ENCODE measurements at places on chromosomes 1 and 21.
A peak's percentile ranks its signal among the peaks of the same experiment; 100 is the strongest.

GRCh38 chr1:164510435-164510834 lies 48.5 kb upstream of the PBX1 start:
- DNase-seq, result no peak

DNA sequence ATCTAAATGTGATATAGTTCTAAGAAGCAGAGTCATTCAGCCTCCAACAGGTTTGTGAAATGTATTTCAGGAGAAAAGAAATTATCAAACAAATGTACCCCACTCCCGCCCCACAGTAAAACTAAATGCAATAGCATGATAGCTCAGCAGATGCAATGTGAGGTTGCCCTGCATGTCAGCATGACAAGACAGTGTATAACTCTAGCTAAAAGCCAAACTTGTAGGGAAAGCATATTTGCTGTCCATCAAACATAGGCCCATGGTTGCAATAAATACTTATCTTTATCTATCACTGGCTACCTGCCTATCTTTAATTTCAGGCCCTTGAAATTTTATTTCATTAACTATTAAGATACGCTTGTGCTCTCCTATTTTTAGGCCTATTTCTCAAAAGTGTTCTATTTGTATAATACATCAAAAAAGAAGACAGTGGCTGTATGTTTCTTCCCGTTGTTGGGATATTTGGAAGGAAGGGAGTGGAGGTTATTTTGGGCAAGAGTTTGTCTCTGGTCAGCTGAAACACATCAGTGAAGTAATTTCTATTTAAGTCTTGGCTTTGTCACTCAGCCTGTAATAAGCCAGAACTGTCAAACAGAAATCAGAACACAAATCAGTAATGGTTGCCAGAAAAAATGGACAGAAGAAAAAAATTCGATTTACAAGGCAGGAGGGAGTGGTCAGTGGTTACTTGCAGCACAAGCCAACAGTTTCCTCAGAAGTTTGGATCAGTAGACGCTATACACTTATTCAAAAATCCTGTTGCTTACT lies 307.4 kb upstream of the ADGRL2 start:
- no peak for DNase-seq

DNA sequence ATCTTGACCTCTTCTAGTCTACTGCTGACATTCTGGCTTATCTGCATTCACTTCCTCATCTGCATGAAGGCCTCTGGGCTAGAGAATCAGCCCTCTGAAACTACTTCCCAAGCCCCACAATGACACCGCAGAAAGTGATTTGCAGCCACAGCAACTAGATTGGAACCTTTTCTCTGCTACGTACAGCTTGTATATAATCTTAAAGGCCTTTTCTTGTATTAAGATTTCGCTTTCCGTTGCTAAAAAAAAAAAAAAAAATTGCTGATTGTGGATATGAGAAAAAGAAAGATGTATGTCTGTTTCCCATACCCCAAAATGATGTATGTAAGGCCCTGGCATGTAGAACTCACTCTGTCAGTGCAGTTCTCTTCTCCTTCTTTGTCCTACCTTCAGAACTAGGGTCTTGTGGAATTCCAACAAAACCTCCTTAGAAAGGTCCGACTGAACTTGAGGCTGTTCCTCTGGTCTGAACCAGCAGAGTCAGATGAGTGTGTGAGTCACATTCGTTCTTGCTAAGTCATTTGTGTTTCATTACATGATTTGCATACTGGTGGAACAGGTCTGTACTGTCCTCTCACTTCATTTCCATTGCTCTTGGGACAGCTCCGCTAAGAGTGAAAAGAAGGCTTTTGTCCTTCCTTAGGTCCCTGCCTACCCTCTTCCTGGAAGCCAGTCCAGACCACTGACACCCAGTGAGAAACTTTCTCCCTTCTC lies 62.7 kb downstream of the PLPP3 start:
- DNase-seq, result no peak

- DNase-seq, result no peak
These were observed 1.9 kb downstream of the WDR26 start for GRCh38 chr1:224432672-224433040.

GRCh38 chr21:46608672-46609111 lies 3.8 kb upstream of the S100B start:
- no peak for DNase-seq

GRCh38 chr1:91099746-91100621 lies 78.1 kb upstream of the ZNF644 start:
- no peak for DNase-seq

DNA sequence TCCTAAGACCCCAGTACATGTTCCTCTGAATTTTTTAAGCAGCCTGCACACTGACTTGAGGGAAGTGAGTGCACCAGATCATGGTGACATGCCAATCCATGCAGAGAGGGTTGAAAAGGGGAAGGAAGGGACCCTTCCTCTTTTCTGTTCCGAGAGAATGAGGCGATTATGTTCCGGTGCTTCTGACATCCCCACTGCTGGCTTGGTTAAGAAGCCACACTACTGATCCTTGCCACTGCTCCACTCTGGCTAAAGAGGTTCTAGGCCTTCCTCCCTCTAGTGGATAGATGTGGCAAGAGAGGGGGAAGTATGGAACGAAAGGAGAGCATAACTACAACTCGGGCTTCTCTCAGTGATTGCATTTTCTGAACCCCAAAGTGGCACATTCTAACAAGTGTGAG lies 1.8 kb upstream of the CYB5R1 start:
- peak; percentile 47 for DNase-seq

DNA sequence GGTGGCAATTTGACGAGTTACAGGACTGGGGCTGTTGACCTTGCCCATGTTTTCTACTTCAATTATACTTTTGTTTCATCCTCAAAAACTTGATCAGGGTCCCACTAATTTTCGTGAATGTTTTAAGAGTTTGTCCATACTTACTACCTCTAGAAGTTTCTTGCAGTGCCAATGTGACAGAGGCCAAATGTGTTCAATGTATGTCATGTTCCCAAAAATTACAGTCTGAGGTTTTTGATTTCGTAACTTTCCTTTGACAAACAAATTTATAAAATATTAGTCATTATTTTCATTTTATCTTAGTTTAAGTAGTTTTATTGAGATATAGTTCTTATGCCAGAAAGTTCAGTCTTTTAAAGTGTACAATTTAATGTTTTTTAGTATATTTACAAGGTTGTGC lies 15.3 kb downstream of the VPS13D start:
- DNase-seq, result no peak

GRCh38 chr1:80882553-80882952 lies 918.2 kb upstream of the ADGRL2 start:
- DNase-seq, result peak; percentile 59

- no peak for DNase-seq
These were observed 6.7 kb downstream of the C1QTNF12 start for GRCh38 chr1:1239614-1240347.

- DNase-seq, result no peak
These were observed 1.2 kb downstream of the TRABD2B start for GRCh38 chr1:47996060-47996405.

DNA sequence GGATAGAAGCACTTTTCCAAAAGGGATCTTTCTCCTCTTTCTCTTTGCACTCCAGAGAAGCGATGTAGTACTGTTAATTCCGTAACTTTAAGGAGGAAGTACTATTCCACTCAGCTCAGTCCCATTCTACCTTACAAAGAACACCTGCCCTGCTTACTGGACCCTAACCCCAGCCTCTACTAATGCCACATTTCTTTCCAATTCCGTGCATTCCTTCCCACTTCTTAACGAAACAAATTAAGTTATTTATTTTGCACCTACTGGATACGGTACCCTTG lies 511 bp downstream of the NDC1 start:
- DNase-seq, result no peak

GRCh38 chr1:55609630-55610029 lies 394.5 kb upstream of the USP24 start:
- DNase-seq, result no peak

- DNase-seq, result no peak
These were observed 13.4 kb upstream of the NRIP1 start for GRCh38 chr21:15078180-15078579.

GRCh38 chr1:193486671-193487229 lies 300.3 kb upstream of the B3GALT2 start:
- peak; percentile 70 for DNase-seq

DNA sequence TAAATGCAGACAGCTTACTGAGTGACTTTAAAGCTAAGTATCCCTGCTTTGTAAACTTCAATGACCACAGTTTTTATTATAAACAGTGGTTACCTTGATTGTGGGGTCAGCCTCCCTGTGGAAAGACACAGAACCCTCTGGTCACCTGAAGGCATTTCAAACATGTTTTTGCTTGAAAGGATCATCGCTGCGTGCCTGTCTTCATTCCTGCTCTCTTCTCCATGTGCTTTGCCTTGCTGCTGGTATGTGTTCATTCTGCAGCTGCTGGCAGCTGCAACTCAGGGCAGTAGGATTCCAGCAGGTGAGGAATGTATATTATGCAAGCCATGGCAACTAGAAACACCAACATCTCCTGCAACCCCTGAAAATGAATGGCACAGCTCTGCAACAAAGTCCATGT lies 81.0 kb upstream of the VAV3 start:
- peak; percentile 3 for DNase-seq

GRCh38 chr21:15279482-15279881 lies 214.7 kb upstream of the NRIP1 start:
- DNase-seq, result no peak

DNA sequence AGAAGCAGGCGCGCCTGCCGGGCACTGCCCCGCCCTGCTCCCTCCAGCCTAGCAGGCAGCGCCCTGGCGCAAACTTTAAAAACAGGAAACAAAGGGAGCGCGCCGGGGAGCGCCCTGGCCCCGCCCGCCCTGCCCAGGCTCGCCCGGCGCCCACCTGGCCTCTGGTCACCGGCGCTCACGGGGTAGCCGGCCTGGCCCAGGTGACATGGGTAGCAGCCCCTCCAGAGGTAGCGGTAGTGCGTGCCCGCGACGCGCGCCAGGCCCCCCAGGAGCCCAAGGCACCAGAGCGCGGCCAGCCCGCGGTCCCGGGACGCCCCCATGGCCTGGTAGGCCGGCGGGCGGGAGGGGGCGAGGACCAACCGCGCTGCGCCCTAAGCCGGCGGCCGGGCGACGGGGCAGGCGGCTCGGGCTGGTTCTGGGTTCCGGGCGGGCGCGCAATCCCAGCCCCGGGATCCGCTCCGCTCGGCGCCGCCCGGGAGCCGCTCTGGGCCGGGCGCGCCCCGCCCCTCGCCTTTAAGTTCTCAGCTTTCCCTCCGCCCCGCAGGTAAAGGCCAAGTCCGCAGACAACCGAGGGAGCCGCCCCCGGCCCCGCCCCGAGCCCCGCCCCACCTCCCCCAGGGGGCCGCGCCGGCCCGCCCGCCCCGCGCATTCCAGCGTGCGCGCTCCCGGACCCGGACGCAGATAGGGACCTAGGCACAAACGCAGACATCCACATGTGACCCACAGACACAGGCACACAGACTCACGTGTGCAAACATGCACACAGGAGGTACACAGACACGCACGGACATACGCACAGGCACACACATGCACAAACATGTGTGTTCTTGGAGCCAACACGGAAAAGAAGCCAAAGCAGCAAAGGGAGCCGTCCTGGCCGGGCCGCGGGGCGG lies 76.7 kb downstream of the ARHGEF16 start:
- DNase-seq, result peak; percentile 76

- no peak for DNase-seq
These were observed 163.4 kb downstream of the CACNA1E start for GRCh38 chr1:181646710-181647109.

DNA sequence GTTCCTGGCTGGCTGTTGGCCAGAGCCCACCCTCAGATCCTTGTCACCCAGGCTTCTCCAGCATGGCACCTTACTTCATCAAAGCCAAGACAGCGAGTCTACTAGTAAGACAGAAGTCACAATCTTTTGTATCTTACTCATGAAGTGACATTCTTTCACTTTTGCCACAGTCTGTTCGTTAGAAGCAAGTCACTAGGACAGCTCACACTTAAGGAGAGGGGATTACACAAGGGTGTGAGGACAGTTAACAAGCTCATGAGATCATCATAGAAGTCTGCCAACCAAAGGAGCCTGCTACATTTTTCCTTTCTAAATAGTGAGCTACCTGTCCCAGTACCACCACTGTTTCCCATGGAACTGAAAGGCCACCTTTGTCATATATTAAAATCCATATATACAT lies 61.5 kb downstream of the PACC1 start:
- DNase-seq, result no peak

DNA sequence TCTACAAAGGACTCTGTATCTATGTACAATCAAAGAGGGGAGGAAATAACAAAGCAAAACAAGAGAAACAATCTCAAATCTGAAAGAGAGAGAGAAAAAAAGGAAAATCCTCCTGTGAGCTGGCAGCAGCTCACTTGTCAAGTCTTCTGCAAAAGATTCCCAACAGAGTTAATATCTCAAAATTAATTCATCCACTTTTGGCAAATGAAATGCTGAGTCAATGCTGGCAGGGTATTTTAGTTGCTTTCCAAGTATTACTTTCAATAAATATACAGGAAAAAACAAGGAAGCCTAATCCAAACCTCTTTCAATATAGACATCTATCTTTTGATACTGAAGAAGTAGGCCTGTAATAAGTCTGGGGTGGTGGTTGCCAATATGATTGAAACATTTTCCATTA lies 613.9 kb upstream of the NEGR1 start:
- no peak for DNase-seq

DNA sequence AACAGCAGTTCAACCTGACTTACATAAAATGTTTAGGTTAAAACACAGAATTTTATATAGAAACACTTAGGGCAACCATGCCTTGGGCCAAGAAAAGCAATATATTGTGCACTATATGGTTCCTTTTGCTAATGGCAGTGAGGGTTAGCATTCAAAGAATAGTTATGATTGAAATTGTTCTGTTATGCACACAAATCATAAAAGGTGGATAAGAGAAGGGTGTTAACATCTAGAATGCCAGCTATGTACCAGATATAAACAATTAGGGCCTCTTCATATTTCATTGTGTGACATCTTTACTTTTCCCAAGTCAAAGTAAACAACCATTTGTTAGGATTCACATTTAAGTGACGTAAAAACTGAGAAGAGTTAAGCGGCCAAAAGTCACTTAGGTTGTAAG lies 308.0 kb upstream of the B3GALT2 start:
- DNase-seq, result no peak

GRCh38 chr21:44556879-44557278 lies 1.7 kb downstream of the KRTAP10-3 start:
- DNase-seq, result no peak

DNA sequence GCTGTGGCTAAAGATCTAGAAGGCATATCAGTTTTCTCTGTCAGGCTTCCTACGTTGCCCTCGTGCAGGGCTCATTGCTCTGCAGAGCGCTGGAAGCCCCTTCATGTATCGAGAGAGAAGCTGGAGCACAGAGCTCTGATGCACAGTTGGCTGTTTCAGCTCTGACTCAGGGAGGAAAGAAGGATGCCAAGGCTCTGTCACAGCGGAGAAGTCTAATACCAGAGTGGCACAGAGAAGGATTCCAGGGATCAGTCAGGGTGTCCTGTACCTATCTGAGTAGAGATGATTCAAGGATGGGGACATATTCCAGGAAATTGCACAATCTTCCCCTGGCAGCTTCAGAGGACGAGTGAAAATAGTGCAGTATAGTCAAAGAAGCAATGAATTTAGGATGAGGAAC lies 179.2 kb upstream of the FMN2 start:
- DNase-seq, result no peak
